ENCODE measurements at places on chromosomes 5 and 9. TPM values are rescaled to one million over a fixed set of nuclear protein-coding genes. Genes with fewer than 3 reads are reported as not detected.

DNA sequence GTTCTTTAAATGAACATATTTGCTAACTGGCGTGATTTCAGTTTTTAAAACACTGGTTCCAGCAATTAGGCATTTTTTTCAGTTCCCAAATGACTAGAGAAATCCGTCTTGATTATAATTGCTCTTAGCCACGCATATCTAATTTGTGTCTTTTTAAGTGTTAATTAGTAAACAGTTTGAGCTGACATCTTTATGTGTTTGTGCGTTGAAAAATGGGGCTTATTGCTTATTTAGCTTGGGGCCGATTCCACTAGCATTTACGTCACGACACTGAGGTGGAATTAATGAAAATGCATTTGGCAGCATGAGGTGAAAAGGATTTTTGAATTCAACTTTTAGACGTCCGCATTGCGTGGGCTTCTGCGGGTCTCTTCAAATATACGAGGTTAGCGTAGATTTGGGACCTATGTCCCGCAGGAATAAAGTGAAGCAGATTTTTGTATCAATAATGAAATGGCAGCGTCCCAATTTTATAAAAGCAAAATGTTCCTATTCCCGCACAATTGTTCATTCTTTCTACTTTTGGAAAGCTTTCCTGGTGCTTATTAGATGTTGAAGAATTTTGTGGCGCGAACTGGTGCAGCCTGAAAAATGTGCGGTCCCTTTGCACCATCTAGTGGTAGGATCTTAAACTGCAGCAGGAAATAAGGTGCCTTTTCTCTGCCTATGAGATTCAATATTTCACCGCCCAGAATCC, 122.7 kb upstream of the LMX1B start:
- no peak for DNase-seq
- no peak overlapping the region for H3K4me3 ChIP-seq
- H3K27ac ChIP-seq = no peak overlapping the region
- H3K4me1 ChIP-seq = peaks cover 8% of the 10 kb centered on the region
- no peaks in the 10 kb centered on the region for H3K27me3 ChIP-seq
- H3K36me3 ChIP-seq = no peaks in the 10 kb centered on the region

GRPEL2 gene
- total RNA-seq = 12.5 TPM

DNA sequence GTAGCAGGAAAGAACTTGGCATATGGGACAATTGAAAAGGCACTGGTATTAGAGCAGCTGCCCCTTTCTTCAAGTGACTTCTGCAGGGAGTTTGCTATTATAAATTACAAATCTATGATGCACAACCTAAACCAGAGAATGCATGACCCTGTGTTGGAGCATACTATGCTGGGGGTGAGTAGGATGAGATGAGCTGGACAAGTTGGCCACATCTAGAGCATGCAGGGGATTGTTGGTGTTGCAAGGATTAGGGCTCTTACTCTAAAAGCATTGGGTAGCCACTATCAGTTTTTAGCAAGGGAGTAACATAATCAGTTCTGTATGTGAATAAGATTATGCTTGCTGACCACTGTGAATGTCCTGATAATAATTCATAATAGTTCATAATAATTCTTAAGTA, 186.7 kb downstream of the KIAA0825 start:
- H3K27ac ChIP-seq = no peak overlapping the region
- H3K36me3 ChIP-seq = no peaks in the 10 kb centered on the region
- H3K27me3 ChIP-seq = no peaks in the 10 kb centered on the region
- H3K4me3 ChIP-seq = no peak overlapping the region

- no peaks in the 10 kb centered on the region for H3K27me3 ChIP-seq
- peaks cover 25% of the 10 kb centered on the region for H3K4me1 ChIP-seq
- H3K4me3 ChIP-seq = no peak overlapping the region
- H3K36me3 ChIP-seq = no peaks in the 10 kb centered on the region
- no peak for DNase-seq
- peak overlapping the region; percentile 43 for H3K27ac ChIP-seq
Observed at GRCh38 chr9:70494221-70494620, 79.8 kb upstream of the KLF9 start.

NR5A1 gene
- not detected for total RNA-seq

TIGD6 gene
- 5.8 TPM for total RNA-seq

DNA sequence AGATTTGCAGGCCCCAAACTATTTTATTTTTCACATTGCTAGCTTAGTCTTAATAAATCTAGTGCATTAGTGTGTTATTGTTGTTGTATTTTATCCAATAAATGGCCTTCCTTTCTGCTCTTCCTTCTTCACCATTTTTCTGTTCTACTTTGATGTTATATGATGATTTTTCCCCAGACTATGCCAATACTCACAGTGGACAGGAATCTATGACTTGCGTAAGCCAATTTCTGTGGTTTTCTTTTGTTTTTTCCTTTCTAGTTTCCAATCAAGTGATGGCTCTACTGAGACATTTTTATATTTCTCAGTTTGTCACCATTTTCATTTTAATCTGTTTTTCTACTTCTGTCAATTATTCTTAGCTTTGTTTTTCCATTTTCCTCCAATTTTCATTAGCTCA, 106.8 kb upstream of the FBXL7 start:
- no peak for DNase-seq
- H3K36me3 ChIP-seq = no peaks in the 10 kb centered on the region
- no peaks in the 10 kb centered on the region for H3K27me3 ChIP-seq

GRCh38 chr5:151293624-151294023, 9.9 kb downstream of the SLC36A3 start:
- no peaks in the 10 kb centered on the region for H3K36me3 ChIP-seq
- H3K4me1 ChIP-seq = no peaks in the 10 kb centered on the region

DNA sequence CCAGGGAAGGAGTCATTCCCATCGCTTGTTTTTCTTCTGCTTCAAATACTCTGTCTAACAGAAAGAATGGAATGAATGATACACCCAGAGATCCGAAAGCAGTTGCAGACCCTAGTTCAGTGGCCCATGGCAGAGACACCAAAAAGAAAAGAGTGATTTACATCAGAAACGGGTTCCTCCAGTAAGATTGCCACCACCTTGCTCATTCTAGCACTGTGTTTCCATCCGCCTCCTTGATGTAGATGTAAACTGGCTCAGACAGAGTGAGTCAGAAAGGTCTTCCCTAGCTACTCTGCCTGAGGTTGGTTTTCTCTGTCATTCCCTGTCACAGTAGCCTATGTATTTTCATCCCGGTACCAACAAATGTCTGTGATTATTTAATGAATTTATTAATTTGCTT, 15.9 kb upstream of the CLINT1 start:
- DNase-seq = no peak
- no peaks in the 10 kb centered on the region for H3K27me3 ChIP-seq
- H3K4me1 ChIP-seq = no peaks in the 10 kb centered on the region

FOXI1 gene
- not detected for total RNA-seq

GRCh38 chr9:131678499-131679111, 61.3 kb downstream of the RAPGEF1 start:
- H3K4me3 ChIP-seq = no peak overlapping the region
- peak; percentile 90 for DNase-seq
- H3K4me1 ChIP-seq = peaks cover 87% of the 10 kb centered on the region
- H3K27ac ChIP-seq = peak overlapping the region; percentile 88

CARTPT gene
- not detected for total RNA-seq

DNA sequence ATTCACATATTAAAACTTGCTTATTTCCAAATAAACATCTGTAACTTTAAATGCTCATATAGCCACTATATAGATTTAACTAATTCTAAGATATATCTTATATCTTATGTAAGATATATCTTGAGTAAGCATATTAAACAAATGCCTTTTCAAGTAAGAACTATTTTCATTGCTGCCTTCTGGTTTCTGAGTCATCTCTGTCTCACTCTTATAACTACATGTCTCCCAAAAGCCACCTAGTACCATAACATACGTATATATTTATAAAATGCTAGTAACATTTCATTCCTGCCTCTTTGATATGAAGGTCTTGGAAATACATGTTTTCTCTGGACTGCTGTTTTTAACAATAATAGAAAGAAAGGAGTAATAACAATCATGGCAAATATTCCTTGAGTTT, 429.5 kb downstream of the DTWD2 start:
- H3K4me3 ChIP-seq = no peak overlapping the region
- no peaks in the 10 kb centered on the region for H3K27me3 ChIP-seq
- no peak for DNase-seq
- no peaks in the 10 kb centered on the region for H3K36me3 ChIP-seq
- H3K27ac ChIP-seq = no peak overlapping the region

GRCh38 chr9:137685035-137685740, 66.4 kb downstream of the EHMT1 start:
- H3K27ac ChIP-seq = no peak overlapping the region
- no peak overlapping the region for H3K4me3 ChIP-seq
- no peaks in the 10 kb centered on the region for H3K27me3 ChIP-seq
- DNase-seq = no peak

DNA sequence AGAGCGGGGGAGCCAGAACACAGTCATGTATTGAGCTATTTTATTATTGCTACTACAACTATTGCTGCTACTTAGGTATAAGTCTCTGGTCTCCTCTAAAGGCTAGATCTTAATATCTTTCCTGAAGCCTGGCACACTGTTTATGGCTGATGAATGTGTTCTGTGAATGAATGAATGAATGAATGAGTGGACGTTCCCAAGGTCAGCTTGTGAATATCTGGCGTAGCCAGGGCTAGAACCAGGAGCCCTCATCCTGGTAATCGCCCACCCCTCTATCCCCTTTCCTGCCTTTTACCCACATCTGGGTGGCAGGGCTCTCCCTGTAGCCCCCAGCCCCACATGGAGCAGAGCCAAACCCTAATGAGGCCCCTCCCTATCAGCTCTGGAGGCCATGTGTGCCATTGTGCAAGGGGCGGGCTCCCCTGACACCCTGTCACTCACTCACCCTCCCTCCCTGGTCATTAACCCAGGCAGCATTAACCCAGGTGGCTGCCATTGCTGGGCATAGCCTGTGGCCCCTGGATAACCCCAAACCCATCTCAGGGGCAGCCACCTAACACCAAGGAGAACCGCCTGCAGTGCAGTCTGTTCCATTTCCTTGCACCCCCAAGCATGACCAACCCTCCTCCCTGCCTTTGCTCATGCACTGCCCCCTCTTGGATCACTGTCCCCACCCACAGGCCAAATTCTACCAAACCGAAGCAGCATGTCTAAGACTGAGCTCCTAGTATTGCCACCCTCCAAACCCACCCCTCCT, 2.0 kb upstream of the AKNA start:
- no peak overlapping the region for H3K4me3 ChIP-seq
- peaks cover 78% of the 10 kb centered on the region for H3K4me1 ChIP-seq
- H3K36me3 ChIP-seq = no peaks in the 10 kb centered on the region
- no peaks in the 10 kb centered on the region for H3K27me3 ChIP-seq
- DNase-seq = no peak
- H3K27ac ChIP-seq = peak overlapping the region; percentile 95
